Activated B cell treated with CpG ODN at 0.5 μM for 24 hours (primary cell): ENCODE measurements at places on chromosomes 2 and 18.

GRCh38 chr2:28168376-28168775, 224.3 kb upstream of the FOSL2 start:
- no peak for DNase-seq

DNA sequence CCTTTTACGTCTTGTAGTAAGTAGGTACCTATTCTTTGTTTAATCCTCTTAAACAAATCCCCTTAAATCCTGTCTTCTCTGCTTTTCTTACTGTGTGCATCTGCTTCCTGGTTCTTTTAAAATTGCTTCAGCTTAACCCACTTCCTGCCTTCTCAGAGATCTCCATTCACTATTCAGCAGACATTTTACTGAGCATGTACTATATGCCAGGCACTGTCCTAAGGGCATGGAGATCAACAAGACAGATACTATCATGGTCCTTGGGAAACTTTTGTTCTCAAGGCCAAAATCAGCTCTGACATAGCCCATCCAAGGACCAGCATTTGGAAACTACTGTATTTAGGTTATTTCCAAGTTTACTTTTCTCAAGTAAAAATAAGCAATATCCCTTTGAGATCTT, 227.5 kb downstream of the TPGS2 start:
- no peak for DNase-seq

GRCh38 chr2:167017021-167017420, 128.7 kb downstream of the XIRP2 start:
- no peak for DNase-seq

- DNase-seq: no peak
These were observed 111.7 kb upstream of the SETBP1 start for GRCh38 chr18:44568986-44569385.

DNA sequence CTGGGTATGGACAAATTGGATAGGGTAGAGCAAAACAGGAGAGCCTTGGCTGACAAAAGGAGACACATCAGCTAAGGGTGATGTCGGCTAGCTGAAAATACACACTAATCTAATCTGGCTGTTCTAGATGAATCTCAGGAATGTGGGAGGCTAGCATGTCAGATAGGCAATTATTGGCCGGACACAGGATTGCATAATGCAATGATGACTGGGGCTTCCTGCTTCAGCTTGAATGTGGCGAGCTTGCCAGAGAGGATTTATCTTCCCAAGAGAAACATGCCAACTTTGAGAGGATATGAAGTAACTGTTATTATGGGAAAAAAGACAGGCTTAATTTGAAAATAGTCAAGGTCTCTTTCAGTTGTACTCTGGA, 102.4 kb downstream of the TRIB2 start:
- DNase-seq: no peak

DNA sequence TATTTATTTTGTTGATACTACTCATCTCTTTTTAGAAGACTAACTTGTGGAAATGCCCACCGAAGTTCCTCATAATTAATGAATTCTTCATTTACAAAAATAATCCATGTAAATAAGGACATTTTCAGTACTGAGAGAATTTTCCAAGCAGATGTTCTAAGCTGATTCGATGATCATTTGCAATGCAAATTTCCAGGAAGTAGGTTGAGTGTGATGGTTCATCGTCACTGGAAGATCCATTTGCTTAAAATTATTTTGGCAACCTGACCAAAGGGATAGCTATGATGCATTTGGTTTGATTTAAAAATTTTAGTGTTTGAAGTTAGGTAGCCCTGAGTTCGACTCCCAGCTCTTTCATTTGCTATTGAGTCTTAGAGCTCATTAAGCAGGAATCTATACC, 257.3 kb upstream of the RASGRP3 start:
- no peak for DNase-seq

GRCh38 chr2:75894170-75894569, 183.5 kb upstream of the GCFC2 start:
- no peak for DNase-seq

DNA sequence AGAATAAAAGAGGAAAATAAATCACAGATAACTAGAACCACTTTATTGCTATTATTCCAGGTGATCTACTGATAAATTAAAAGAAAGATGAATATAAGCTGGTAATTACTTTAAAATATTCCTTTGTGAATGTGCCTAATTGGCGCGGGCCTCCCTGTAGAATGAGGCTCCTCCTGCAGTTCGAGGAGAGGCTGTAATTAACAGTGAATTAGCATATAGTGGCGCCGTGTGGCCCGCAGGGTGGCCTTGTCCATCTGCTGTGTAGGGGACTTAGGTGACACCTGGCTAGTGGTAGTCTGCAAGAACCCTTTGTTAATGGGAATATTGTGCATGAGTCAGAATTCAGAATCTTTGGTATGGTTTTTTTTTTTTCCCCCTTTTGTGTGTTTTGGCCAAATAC, 119.8 kb downstream of the AGAP1 start:
- no peak for DNase-seq

- no peak for DNase-seq
These were observed 14.3 kb downstream of the EPB41L3 start for GRCh38 chr18:5529471-5529870.

GRCh38 chr2:236512267-236512666, 57.4 kb upstream of the ACKR3 start:
- DNase-seq: no peak

DNA sequence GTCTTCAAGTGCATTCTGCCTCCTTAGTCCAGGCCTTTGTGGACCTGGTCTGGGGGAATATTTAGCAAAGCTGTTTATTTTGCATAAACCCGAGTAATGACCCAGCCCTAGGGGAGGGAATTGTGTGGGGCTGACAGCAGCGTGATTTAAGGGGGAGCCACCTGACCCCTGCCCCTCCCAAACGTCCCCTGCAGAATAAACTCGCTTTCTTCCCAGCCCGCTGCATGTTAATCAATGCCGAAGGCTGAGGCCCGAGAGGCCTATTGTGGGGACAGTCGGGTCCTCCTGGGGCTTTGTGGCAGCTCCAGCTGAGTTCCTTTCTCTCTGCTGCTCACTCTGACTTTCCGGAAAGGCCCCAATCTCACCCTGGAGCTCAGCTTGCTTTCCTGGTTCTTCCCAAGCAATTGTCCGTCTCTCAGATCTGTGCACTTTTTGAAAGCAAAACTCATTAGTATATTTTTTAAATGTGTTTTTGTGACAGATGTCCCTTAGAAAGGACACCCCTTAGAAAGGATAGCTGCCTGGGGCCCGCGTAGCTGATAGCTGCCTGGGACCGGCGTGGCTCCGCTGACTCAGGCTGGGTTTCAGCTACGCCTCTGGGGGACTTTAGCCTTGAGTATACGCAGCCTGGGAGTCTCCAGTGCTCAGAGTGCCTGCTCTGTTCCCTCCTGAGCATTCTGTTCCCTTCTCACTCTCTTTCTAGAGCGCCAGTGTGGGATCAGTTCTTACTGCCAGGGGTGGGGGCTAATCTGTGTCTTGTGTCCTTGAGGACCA, 158.3 kb downstream of the GLI2 start:
- DNase-seq: no peak

GRCh38 chr2:158903711-158904405, 64.6 kb upstream of the TANC1 start:
- DNase-seq: no peak

DNA sequence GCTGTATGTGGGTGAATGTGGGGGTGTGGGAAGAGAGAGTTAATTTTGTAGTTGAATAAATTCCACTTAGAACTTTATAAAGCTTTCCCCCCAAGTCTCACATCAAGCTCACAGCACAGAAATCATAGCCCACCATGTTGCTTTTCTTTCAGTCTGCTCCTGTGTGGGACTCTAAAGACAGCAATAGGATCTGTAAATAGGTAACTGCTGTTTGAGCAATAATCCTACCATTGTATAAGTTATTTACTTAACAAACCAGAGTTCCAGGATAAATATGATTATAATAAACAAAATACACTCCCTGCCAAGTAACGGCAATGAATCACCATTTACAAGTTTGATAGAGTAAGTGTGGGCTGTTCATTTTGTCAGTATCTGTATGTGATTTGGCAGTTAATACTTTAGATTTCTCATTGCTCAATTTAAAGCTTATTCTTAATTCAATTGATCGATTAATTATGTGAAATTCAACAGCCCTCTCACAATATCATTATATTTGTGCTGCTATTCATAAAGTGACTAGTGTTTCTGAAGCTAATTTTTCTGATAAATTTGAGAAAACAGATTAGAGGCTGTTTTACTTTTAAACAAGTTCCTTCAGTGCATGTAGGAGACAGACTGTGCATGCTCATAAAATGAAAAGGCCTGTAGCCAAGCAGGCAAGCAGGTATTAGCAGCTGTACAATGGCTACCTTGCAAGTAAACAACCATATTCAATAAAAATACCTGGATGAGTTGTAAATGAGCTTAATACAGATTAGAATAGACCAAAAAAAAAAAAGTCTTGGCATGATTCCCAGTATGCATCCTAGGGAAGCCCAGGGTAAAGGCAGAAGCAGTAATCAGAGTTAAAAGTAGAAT, 142.7 kb downstream of the PDE11A start:
- no peak for DNase-seq

DNA sequence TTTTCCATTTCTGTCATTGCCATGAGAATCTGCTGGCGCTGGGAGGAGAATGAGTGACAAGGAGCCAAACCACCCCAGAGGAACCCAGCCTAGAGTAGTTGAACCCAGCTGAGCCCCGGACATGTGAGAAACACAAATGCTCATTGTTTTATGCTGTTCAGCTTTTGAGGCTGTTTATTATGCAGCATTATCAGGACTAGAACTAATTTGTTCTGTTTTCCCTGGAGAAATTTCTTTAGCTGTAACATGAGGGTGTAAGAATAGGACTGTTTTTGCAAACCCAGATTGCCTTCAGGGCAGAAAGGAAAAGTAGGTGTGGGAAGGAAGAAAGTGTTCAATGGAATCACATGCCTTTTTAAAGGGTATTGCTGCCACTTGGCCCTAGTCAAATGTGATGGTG, 28.5 kb upstream of the DOCK10 start:
- no peak for DNase-seq
